ENCODE measurements at places on chromosomes 7 and 10.

- no peak for DNase-seq
Measured at GRCh38 chr10:58567652-58568051, 55.0 kb downstream of the BICC1 start.

- peak; percentile 5 for DNase-seq
Measured at GRCh38 chr10:114548662-114549061, 109.4 kb downstream of the ABLIM1 start.

- DNase-seq, result no peak
Measured at GRCh38 chr10:34205452-34205851, 609.6 kb downstream of the PARD3 start.

DNA sequence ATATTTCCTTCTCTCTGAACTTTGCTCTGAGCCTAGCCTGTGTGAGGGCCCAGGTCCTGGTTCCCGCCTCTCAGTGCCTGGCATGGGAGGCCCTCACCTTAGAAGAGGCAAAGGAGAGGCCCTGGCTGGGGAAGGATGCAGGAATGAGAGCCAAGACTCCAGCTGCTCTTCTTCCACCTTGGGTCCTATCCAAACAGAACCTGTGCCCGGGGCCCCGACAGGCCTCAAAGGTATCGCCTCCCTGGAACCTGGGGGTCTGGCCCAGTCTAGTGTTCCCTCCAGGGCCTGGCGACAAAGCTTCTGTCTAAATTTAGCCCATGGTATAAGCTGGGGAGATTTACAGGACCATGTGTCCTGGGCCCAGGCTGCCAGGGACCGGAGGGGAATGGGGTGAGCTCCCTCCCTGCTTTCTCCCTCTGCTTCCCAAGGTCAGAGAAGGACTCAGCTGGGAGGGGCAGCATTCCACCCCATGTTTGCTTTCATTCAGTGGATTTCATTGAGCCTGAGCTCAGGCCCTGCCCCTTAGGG lies 12.0 kb upstream of the CRHR2 start:
- no peak for DNase-seq

DNA sequence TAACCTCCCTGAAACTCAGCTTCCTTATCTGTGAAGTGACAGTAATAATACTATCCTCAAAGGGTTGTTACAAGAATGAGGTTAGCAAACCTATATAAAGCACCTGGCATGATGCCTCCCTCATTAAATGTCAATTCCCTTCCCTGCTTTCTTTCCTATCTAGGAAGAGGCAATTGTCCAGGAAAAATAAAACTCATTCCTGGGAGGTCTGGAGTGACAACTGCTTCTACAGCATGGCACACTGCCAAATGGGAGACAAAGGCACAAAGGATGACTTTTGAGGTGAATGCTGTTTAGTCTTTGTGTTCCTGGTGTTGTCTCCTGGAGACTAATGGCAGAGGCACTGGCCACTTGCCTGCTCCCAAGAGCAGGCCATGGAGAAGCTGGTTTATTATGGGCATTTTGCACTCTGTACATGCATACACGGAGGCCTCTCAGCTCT lies 32.2 kb upstream of the PDE1C start:
- no peak for DNase-seq

- no peak for DNase-seq
Measured at GRCh38 chr10:62578916-62579315, 204.7 kb downstream of the ZNF365 start.

DNA sequence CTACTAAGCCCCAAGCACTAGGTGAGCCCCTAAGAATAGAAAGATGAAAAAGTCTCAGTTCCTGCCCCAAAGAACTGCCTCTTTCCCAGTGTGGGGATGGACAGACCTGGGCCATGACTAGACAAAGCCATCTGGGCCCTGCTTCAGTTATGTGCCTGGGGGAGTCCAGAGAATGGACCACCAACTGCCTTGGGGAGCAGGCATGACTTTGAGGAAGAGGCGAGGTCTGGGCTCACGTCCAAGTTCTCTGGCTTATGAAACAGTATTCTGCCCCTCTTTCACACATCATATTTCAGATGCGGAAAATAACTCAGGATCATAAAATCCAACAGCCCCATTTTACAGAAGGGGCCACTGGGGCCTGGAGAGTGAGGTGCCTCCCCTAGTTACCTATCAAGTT lies 80.3 kb downstream of the PLXNA4 start:
- no peak for DNase-seq

DNA sequence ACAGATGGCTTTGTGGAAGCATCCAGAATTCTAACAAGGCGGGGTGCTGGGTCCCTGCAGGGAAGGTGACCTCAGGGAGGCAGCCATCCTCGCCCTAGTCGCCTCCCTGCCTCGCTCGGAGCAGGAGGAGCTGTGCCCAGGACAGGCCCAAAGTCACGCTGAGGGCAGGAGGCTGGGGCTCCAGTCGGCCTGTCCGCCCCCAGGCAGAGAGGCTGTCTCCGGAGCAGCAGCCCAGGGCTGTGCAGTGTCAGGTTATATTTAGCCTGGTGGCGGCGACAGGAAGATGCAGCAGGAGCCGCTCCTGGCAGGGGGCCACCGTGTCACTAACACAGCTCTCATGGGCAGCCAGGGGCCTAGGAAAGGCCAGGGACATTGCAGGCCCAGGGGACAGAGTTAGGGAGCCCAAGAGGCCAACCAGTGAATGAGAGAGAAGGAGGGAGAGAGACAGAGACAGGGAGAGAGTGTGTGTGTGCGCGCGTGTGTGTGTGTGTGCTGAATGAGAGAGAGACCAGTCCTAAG lies 13.5 kb downstream of the KCNH2 start:
- peak; percentile 60 for DNase-seq

DNA sequence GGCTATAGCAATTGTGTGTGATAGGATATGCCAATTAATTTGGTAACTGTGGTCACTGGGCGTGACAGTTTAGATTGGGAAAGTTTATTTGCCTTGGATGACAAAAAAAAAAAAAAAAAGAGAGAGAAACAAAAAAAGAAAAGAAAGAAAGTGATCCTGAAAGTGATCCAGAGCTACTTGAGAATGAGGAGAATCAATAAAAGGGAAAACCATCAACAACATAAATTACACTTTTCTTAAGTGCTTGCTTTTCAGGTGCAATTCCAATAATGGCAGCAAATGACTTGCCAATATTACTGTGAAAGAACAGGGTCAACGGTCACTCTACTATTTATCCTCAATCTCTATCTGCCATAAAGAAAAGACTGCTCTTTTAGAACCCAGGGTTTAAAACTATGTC lies 191.8 kb upstream of the SEMA3C start:
- no peak for DNase-seq

DNA sequence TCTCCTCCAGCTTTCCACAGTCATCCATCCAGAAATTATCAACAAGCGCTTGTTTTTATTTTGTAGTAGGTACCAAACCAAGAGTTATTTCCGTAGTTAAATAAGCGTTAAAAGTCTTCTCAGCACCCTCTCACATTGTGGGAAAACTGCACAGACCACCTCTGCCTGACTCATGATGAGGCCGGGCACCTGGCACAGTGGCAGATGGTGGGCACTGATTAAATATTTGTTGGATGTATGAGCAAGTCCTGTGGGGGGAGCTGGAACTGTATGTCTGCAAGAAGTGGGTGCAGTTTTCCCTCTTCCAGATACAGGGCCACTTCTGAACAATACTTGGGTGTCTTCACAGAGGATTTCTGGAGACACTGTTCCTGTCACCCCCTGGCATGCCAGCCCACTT lies 5.3 kb upstream of the REPIN1 start:
- peak; percentile 62 for DNase-seq

DNA sequence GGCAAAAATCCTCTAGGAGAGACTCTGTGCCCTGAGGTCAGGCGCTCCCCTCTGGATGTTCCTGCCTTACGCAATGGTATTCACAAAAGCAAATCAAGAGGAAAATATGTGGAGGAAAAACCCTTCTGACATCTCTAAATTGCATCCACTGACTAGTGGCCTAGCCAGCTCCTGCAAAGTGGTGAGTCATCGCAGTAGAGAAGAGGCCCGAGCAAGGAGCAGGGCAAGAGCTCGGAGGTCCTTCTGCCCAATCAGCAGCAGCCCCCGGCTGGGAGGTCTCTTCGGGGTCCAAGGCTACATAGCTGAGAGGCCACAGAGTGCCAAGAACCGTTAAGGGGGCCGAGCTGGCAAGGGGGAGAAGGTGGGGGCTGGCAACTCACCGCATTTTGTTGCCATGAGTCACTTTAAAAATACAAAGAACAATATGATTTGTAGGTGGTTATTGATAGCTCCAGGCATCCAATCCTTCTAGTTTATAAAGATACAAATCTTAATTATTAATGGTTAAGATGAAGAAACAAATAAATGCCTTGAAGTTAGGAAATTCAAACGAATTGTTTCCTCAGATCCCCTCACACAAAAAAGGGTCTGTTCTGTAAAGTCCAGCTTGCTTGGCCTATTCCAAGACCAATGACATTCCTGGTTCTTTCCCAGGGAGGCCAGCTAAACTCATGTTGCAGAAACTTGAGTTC lies 161.6 kb downstream of the PKD1L1 start:
- peak; percentile 30 for DNase-seq

DNA sequence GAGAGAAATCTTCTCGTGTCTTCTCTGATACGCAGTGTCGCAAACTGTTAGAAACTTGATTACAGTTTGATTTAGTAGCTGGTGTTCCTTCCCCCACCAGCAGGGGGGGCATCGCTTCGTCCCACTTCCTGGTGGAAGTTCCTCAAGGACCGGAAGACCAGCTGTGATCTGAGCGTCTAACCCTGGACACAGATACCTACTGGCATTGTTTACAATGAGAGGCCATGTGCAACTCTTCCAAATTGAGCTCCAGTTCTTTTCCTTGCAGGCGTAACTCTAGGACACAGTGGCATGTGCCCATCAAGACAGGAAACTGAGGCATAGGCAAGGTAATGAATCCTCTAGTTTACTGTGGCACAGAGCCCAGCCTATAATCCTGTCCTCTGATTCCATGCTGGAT lies 219.0 kb downstream of the CCDC3 start:
- DNase-seq, result peak; percentile 26

GRCh38 chr7:1946773-1947450 lies 276.8 kb downstream of the ELFN1 start:
- DNase-seq, result no peak

GRCh38 chr10:24652381-24652957 lies 71.2 kb downstream of the ARHGAP21 start:
- no peak for DNase-seq

GRCh38 chr10:70331486-70332268 lies 47.9 kb upstream of the NPFFR1 start:
- peak; percentile 32 for DNase-seq

DNA sequence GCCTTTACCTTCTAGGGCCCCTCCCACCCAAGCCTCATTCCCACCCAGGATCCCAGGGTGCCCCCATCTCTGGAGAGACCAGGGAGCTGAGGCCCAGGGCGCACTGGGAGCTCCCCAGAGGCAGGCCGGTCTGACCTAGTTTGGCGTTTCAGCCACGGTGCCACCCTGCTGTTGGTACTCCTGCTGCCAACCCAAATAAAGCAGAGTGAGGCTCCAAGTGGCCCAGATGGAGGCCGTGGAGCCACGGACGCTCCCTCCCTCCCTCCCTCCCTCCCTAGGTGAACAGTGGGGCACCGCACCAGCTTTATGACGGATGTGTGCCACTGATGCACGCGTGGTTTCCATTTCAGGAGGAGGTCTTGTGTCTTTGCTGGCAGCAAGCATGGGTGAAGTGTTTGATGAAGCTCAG lies 1.8 kb downstream of the INPP5A start:
- DNase-seq, result no peak

GRCh38 chr7:91182819-91183764 lies 81.1 kb upstream of the FZD1 start:
- DNase-seq, result no peak

DNA sequence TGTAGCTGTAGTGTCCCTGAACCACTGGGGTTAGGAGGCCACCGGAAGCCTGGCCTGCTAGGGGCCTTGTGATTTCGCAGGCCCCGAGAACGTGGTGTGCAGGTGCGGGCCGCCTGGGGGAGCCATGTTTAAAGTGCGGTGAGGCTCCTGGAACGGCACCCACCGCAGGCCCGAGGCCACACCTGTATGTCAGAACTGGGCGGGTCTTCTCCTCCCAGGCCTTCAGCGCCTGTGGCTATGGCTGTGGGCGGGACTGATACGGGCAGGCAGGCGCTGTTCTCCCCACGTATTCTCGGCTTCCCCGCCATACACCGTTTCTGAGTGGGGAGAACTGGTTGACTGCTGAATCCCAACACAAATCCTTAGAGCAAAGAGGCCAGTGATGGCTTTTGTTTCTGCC lies 74.8 kb downstream of the DNAJB6 start:
- no peak for DNase-seq

DNA sequence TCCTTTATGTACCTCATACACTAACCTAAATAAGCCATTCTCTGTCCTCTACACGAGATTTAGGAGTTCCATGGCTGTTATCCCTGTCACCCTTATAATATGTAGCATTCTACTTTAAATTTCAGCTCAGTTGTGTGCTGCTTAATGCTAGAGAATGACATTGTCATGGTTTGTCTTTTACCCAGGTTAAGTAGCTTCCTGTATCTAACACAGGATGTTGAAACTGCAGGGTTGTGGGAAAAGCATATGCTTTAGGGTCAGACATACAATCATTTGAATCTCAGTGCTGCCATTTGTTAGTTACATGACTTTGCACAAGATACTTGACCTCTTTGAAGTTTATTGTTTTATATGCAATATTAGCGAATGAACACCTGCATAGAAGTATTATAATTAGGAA lies 235.1 kb upstream of the CACNA2D1 start:
- no peak for DNase-seq

GRCh38 chr7:151374726-151375125 lies 33.1 kb downstream of the NUB1 start:
- DNase-seq, result no peak

GRCh38 chr7:17404006-17404405 lies 105.6 kb downstream of the AHR start:
- peak; percentile 59 for DNase-seq

DNA sequence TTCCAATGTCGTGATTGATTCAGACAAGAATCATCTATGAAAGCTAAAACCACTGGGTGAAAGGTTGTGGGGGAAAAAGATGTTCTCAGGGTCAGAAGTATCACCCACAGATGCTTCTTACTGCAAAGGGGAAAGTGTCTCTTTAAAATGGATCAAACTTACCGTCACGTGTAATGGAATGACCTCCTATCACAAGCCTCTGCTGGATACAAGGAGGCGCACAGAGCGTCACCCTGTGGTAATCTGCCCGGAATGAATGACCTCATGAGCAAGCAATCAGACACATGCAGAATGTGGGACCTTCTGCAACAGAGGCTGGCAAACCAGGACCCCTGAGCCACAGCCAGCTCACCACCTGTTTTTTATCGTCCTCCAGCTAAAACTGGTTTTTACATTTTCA lies 33.0 kb downstream of the WIPF3 start:
- DNase-seq, result no peak

DNA sequence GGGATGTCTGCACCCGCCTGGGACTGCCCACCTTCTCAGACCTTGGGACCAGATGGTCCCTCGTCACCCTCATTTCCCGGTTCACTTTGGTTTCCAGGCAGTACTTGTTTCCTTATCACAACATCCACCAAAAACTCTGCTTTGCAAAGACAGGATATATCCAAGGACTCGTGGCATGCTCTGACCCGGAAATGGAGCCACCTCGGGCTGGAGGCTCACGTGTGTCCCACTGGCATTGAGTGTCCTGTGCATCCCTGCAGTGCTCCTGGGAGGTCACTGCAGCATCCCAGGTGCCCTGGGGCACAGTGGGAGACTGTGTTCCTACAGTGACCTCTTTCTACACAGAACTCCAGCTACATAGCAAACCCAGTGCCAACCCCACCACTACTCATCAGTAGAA lies 611.9 kb upstream of the FOXK1 start:
- no peak for DNase-seq

GRCh38 chr7:12110425-12110824 lies 100.7 kb upstream of the TMEM106B start:
- no peak for DNase-seq

- no peak for DNase-seq
Measured at GRCh38 chr10:78321000-78321399, 287.3 kb downstream of the RPS24 start.
